ENCODE measurements at places on chromosomes 5 and 9.

- no peak for DNase-seq
These were observed 130.7 kb downstream of the EDIL3 start for GRCh38 chr5:84253946-84254345.

GRCh38 chr9:68640421-68641089 lies 64.5 kb upstream of the PIP5K1B start:
- no peak for DNase-seq

DNA sequence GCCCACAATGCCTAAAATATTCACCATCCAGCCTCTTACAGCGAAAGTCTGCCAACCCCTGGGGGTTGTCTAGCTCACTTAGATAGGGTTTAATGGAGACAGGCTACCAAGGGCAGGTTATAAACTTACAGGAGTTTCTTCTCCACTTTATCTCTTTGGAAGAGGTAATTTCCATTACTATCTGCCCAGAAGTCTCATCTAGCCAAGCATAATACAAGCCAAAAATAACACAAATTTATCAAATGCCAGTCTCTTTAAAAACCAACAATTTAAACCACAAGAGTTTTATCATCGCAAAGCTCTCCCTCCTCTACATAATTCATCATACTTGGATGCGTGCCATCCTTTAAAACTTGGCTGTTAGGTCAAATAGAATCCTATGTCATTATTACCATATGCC lies 6.2 kb downstream of the RBM22 start:
- no peak for DNase-seq

GRCh38 chr5:14108170-14108996 lies 34.8 kb upstream of the TRIO start:
- peak; percentile 87 for DNase-seq

DNA sequence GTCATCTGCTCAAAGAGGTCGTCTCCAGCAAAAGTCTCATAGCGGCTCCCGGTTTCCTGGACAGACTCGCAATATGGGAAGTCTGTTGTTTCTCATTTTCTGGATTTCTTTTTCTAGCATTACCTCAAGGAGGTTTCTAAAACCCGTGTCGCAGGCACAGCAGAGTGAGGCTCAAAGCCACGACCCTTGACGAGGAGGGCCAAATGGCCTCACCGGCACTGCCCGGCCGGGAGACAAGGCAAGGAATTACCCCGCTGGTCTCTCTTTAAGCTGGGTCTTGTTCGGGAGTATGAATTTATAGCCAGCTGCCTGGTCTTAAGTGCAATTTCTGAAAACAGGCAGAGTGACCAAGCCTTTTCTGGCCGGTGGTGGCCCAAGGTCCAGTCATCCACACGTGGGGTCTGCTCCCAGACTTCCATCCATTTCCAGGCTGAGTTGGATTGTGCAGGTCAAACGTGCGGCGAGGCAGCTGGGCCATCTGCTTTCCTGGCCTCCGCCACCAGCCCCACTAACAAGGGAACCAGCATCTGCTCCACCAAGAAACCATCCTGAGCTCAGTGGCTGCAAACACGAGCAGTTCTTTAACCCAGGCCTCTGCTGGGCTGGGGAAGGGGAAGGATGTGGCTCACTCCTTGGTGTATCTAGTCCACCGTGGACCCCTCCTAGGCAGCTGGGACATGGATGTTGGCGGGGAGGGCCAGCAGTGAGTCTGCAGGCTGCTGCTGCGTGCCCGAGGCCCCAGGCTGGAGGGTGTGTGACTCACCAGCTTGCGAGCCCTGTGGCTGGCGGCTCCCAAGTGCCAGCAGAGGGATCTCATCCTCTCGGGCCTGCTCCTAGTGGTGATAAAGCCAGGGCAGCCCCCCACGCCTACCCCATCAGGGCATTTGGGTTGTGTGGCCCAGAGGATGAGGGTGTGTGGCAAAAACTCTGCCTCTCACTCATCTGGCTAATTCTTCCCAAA lies 55.6 kb upstream of the COL5A1 start:
- DNase-seq = no peak

- DNase-seq = no peak
These were observed 2.2 kb downstream of the SARDH start for GRCh38 chr9:133735931-133736330.

- DNase-seq = no peak
These were observed 98.4 kb upstream of the MVB12B start for GRCh38 chr9:126228111-126228780.

- no peak for DNase-seq
These were observed 94.5 kb downstream of the LMX1B start for GRCh38 chr9:126708178-126708577.

DNA sequence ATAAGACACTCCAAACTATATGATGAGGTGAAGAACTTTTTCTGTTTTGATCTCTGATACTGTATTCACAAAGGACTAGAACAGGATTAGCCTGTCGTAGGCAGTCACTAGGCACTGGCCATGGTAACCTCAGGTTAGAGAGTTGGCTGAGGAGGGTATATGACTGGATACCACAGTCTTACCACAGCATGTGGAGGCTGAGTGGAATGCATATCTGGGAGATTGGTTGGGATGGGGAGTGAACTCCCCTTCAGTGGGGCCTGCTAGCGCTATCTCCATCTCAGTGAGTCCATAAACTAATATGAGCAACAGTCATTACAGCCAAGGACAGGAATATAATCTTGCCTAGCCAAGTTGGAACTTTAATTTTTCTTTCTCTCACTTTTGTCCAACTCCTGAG lies 339.1 kb downstream of the SPATA31D1 start:
- no peak for DNase-seq
